ENCODE measurements at places on chromosomes 5 and 9.

DNA sequence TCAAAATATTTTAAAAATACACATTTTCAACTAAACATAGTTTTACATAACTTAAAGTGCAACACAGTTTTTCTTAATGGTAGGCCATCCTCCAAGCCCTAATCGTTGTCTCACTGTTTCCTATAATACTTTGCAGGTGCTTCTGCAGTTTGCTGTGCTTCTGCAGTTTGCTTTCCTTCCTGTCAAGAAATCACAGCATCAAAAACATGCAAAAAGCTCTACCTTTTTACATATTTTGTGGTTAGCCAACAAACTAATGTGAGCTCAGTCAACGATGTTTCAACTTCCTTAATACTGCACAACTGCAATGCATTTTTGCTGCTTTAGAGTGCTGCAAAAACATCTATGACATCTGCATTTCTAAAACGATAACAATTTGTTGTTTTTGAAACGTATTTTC, 25.2 kb downstream of the EMB start:
- no peak for DNase-seq

- DNase-seq, result no peak
Observed at GRCh38 chr9:133106511-133107244, 14.4 kb downstream of the RALGDS start.

DNA sequence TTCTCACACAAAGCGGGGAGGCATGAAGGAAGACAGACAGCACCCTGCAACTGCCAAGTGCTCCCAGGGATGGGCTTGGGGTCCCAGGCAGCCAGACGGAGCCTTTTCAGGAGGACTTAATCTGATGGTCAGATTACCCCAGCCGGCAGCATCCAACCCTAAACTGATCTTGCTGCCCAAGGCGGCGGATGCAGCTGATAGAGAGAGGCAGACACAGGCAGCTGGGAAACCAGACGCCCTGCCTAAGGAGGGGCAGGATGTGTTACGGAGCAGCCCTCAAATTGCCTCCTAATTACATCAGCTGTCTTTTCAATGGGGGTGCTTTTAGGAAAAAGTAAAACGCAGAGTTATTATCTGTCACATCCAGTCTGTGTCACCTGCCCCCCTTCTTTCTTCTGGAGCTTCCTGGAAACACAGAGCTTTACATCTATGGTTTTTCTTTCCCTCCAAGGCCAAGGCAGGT, 190.9 kb upstream of the PANK3 start:
- no peak for DNase-seq

- no peak for DNase-seq
Observed at GRCh38 chr5:85717203-85717563, 900.6 kb upstream of the COX7C start.

DNA sequence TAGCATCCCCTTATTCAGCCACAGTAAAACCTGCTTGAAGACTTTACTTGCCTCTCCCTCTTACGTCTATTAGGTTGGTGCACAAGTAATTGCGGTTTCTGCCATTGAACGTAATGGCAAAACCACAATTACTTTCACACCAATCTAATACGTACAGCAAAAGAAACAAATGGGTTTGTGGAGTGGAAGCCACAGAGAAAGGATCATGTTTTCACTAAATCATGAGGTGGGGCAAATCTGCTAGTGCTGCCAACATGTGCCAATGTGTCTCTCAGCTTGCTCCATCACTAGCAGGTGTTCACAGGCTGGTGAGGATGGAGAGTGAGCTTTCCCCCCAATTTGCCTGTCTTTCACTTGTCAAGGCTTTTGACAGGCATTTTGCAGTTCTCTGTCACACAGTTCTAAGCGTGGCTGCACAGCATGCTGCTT, 15.9 kb downstream of the DMAC1 start:
- no peak for DNase-seq

GRCh38 chr9:81607593-81608288, 81.6 kb downstream of the TLE1 start:
- no peak for DNase-seq

- no peak for DNase-seq
Observed at GRCh38 chr5:63055421-63055820, 476.8 kb downstream of the LRRC70 start.

- DNase-seq, result no peak
Observed at GRCh38 chr9:124286292-124286931, 28.7 kb downstream of the NEK6 start.

DNA sequence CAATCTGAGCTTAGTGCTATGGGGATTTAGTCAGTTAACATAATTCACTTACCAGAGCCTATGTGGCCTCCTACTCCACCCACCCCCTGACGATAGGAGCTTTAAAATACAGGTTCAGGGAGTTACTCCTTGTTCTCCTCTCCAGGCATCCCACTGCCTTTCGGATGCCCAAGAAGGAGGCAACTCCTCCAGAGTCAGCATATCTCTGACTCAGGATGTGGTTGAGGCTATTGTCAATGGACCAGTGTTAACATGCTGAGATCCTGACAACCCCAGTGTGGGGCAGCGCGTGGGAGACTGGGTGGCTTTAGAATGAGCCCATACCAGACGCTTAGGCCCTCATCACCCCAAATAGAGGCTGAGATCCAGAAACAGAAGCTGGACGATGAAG, 27.4 kb downstream of the BICD2 start:
- no peak for DNase-seq

DNA sequence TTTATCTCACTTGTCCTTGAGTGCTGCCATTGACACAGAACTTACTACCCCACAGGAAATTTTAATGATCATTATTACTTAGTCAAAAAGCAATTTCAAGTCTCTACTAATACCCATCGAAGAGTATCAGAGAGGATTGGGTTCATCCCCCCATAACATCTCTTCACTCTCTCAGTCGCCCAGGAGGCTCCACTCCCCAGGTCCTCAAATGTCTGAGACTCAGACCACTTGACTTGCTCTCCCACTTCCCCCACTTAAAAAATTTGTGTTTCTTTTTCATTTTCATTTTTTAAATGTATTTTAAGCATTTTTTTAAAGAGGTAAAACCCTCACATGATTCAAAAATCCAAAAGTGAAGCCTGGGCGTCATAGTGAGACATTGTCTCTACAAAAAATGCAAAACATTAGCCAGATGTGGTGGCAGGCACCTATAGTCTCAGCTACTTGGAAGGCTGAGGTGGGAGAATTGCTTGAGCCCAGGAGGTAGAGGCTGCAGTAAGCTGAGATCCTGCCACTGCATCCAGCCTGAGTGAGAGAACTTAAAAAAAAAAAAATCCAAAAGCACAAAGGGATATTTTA, 56.8 kb upstream of the TRAF1 start:
- DNase-seq, result no peak

DNA sequence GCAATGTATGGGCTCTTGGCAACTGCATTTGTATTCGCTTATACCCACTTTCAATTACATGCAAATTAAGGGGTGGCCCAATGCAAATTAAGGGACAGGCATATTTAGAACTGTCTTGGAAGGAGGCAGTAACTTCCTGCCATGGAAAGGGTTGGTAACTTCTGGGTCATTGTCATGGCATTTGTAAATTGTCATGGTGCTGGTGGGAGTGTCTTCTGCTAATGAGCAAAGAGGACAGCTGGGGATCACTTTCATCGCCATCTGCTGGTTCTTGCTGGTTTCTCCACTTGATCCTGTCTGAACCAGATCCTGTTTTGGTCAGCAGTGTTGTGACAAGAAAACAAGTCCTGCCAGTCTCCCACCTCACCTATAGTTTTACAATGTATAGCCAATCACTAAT, 23.3 kb upstream of the UGT3A2 start:
- DNase-seq, result peak; percentile 30

DNA sequence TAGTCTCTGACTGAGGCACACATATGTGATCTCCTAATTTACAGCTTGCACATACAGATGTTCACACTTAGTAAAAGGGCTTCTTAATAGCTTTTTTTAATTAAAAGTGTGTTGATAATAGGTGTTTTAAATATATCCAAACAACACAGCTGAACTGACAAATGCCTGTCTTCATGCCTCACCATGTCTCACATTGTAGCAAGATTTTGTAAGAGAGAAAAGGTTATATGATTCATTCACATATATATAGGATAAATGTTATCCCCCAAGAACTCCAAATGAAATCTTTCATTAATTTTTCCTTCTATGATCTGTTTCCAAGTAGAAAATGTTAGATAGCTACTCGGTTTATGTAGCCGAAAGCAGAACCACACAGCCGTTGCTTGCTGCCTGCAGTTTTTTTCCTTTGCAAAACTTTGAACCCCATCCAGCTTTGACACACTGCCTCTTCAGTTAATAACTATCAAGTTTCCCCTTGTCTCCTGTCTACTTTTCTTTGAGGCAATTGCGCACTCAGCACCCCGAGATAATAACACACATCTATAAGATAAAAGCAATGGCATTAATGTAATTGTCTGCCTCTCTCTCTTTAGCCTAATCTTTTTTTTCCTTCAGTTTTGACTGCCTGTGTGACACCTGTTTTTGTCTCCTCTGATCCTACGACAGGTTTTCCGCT, 299.2 kb downstream of the BNC2 start:
- DNase-seq, result peak; percentile 66

DNA sequence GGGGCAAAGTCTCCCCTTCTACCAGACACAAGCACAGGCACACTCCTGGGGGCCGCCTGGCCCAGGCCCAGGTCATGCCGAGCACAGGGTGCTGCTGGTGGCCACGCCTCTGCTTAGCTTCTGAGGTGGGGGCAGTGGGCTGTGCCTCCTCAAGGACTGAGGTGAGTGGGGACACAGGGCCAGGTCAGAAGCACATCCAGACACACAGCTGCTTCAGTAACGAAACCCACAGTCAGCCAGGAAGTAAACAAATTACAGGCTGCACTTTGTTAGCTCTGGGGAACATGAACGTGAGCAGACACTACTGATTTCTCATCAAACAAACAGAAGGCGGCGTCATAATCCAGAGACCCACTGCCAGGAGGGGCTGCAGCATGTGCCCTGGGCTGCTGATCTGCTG, 192.4 kb downstream of the HSPA4 start:
- no peak for DNase-seq

DNA sequence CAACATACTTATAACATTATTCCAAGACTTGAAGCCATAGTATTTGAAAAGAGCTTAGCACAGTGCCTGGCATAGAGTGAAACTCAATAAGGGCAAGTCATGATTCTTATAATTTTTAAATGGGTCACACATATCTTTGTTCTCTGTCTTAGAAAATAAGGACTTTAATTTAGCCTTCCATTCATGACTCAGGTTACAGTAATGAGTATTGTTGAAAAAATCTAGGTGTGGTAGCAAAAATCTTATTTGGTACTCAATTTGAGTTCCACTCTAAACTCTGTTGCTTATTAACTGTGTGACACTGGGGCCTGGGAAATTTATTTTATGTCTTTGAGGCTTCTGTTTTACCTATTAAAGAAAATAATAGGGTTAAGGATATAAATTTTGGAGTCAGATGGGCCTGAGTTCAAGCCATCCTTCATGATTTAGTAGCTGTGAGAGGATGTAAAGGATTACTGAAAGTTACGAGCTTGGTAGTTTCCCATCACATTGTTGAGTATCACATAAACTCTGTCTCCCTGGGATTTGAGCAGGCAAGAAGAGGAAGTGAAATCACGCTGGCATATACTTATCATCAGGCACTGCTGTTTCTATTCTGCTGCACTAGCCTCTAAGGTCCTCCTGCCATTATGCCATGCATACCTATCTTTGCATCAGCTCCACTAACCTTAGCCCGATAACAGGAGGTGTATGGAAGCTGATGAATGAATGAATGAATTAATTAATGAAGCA, 1.5 kb downstream of the SPINK9 start:
- peak; percentile 18 for DNase-seq

DNA sequence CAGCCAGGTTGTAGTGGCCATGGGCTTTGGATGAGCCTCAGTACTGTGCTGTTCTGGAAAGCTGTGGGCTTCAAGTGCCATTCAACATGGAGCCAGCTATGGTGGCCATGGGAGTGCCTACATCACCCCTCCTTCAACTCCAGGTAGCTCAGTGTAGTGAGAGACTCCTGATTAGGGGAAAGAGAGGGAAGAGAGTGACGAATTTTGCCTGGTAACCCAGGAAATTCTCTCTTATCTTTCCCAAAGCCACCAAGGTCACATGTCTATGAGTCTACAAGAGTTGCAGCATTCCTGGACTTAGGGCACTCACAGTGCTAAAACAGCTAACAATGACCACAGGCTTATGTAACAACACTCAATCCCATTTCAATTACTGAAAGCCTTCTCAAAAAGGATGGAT, 81.7 kb upstream of the SPTLC1 start:
- no peak for DNase-seq

DNA sequence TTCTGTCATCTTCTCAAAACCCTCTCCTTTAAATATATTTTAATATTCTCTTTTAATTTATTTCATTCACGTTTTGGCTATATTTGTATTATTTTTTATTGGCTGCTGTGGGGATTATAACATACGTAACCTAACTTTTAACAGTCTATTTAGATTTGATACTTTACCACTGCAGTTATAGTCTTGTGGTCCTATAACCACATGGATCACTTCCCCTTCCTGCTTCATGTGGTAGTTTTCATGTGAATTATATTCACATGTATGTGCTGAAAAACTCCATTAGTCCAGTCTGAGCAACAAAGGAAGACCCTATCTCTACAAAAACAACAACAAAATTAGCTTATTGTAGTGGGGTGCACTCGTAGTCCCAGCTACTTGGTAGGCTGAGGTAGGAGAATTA, 34.3 kb downstream of the CENPP start:
- no peak for DNase-seq

- no peak for DNase-seq
Observed at GRCh38 chr5:97167435-97167834, 15.6 kb downstream of the RIOK2 start.

DNA sequence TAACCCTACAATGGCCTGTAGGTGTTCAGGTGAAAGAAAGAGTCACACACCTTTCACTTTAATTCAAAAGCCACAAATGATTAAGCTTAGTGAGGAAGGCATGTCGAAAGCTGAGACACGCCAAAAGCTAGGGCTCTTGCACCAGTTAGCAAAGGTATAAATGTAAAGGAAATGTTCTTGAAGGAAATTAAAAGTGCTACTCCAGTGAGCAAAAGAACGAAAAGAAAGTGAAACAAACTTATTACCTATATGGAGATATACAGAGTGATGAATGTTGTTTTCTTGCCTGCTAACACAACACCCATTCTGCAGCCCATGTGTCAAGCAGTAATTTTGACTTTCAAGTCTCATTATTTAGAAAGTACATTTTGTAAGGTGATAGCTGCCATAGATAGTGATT, 254.2 kb upstream of the SLC24A2 start:
- no peak for DNase-seq

GRCh38 chr5:139856714-139857113, 61.1 kb downstream of the PSD2 start:
- DNase-seq, result peak; percentile 42

GRCh38 chr5:79111387-79111959, at the start of gene BHMT:
TSS of gene BHMT (plus strand) at chr5:79111809. CDS start at chr5:79111886, 77 bp downstream.
- DNase-seq, result no peak

DNA sequence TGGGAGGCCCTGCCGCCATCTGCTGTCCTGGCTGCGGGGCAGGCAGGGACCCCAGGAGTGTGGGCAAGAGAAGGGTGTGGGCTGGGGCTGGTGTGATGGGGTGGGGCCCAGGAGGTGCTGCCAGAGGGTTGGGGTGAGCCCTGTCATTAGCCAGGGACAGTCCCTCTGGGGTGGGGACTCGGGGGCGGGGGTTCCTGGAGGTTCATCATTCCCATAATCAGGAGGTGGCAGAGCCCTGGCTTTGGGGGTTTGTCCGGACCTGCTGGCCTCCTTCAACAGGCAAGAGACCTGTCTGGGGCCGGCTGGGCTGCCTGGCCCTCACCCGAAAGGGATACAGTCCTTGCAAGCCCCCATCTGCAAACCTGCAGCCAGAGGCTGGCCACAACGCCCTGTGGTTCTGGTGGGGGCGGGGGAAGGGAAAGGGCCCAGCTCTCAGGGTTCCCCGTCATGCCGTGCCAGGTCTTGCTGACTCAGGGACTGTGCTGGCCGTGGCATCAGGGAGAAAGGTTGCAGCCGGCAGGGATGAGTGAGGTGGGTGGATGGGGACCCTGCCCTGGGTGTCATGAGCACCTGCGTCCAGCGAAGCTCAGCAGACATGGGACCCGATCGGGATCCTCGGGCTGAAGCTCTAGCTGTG, 65.2 kb downstream of the MRPL36 start:
- DNase-seq, result no peak
